T-helper 22 cell (primary cell): ENCODE measurements at places on chromosomes 1 and 21.

DNA sequence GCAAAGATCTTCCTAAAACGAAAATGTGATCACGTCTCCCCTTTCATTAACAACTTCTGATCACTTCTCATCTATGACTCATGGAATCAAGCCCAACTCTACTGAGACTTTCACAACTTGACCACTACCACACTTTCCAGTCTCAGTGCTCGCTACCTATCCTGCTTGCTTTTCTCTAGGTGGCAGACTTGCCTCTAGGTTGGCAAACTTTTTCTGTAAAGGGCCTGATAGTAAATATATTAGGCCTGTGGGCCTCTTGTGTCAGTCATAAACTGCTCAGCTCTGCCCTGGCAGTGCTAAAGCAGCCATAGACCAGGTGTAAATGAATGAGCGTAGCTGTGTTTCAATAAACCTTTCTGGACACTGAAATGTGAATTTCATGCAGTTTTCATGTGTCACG is 21.5 kb upstream of the HMGB4 start:
- DNase-seq: no peak

DNA sequence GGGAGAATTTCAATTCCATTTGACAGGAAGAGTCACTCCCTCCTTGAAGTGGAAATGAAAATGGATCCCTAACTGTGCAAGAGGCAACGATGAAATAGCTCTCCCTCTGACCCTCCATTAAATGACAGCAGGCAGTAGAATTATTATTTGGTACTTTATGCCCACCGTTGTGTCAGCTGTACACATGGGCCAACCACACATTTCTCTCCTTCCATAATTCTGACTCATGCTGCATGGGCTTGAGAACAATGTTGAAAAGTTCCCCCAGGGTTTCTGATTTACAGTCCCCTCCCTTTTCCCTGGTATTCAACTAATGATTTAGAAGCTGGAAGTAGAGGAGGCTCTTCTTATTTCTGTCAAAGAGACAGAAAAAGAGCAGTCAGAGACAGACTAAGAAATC is 103.5 kb downstream of the RGS7 start:
- no peak for DNase-seq

- DNase-seq: no peak
These were observed 68.0 kb downstream of the DISC1 start for GRCh38 chr1:231694465-231695077.

- no peak for DNase-seq
These were observed 100.2 kb downstream of the LTN1 start for GRCh38 chr21:28892199-28893111.

GRCh38 chr1:97832481-97832880 is 88.4 kb downstream of the DPYD start:
- DNase-seq: no peak

GRCh38 chr1:40039245-40039756 is 1.2 kb upstream of the CAP1 start:
- no peak for DNase-seq

DNA sequence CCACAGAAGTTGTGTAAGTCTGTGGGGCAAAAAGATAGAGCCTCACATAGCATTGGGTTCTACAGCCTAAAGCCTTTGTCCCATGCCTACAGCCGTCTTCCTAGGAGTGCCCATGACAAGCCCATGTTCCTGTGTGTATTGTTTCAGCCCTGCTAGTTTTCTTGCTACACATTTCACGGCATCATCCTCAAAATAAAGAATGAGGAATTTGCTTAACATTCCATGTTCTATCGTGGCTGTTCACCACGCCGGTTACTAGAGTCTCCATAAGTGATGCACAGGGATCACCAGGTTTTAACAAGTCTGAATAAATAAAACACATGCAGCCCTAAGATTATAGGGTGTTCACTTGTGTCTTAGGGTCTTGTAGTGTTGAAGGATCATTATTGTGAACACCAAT is 87.4 kb upstream of the NGF start:
- DNase-seq: no peak

DNA sequence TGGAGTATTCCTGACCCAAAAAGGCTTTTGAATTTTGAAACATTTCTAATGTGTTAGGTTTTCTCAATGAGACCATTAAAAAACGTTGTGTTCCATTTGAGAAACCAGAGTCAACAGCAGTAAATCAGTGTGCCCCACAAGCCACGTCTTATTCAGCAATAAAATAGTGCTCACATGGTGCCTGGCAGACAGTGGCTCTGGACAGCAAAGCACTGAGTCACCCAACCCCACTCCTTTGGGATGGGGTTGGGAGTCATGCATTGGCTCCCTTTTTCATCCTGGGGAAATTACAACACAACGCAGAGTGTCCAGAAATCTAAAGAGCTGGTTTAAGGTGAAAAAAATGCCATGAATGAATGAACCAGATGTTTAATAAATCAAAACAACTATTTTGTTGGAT is 46.5 kb downstream of the KCNJ15 start:
- DNase-seq: no peak

- DNase-seq: no peak
These were observed 16.2 kb downstream of the SYT6 start for GRCh38 chr1:114137497-114137896.

DNA sequence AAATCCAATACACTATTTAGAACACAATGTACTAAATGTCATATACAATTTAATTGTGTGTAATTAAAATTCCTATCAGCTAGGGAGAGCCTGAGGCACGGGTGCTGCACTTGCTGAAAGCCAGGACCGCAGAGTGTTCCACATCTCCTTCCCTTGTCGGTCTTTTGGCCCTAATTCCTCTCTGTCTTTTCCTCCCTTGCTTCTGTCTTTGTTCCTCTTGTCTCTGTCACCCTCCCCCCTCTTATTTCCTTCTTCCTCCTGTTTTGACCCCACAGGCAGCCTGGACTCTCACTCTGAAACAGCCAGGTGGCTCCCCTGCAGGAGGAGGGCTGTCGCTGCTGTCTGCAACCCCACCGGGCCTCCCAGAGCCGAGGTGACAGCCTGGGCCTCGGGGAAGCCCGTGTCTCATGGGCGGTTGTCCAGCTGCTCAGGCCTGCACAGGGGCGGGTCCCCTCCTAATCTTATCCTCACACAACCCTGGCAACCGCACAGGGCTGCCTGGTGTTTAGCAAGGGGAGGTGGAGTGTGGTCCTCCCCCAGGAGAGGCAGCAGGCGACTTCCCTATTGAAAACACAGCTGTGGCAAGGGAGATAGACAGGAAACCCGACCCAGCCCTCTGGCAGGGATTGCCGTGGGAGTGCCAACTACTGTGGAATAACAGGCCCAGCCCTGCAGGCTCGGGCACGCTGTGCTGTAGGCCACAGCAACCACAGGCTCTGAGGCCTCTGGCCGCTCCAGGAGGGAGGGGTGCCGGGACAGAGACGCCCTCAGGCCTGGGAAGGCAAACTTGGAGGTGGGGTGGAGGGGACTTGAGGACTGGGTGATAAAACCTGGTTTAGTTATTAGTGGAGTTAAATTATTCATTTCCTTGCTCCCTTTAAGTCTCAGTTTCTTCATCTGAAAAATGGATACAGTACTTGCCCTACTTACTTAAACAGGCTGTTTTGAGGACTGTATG is 68.8 kb upstream of the WDR26 start:
- no peak for DNase-seq

DNA sequence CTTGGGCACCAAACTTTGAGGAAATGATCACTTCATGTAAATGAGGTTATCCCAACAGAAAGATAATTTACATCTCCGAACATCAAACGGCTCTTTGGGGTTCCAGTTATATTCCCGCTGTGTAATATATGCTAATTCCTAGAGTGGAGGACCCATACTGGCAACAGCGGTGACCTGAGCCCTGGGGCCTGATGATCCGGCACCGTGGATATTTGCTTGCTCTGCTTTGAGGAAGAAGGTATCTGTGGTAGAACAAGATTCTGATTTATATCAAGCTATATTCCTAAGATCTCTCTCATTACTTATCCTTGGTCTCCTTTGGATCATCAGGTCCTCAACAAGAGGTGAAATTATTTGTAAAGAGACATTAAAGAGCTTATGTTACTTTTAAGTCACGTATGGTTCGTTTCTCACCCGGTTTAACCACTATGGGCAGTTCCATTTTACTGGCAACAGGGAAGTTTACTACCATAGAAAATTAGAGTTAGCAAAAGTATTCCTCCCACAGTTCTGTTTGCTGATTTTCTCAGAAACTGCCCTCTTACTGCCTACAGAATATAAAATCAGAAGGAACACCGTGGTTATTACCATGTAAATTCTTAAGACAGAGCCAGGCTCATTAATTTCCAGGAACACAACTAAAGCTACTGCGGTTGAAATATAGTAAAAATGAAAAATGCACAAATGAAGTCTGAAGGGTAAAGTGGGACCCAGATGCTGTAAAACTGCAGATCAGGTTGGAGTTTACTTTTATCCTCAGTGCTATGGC is 56.7 kb downstream of the MRPL39 start:
- DNase-seq: no peak

DNA sequence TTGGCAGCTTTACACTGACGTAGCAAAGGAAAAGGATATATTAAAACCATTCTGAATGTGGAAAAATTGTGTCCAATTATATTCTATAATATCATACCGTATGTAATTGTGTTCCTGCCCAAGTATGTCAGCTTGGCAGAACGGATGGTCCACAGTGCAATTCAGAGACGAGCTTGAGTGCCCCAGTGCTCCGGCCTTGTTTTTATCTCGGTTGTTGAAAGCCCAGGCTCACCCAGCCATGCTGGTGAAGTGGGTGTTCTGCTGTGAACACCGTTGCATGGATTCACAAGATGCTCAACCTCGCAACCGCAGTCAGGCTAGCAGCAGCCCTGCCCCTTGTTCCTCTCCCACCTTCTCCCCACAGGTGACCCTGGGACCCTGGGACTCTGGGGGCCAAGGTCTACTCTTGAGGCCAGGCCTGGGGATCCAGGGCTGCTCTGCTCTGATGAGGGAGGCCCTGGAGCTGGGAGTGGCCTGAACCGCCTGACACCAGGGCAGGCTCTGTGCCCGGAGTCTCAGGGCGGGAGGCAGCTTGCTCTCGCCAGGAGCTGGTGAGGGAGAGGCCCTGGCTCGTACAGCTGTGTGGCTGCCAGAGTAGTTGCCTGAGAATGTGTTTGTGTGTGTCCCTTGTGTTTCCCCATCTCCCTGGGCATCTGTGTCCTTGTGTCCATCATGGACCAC is 11.2 kb downstream of the PTPRF start:
- DNase-seq: no peak

- no peak for DNase-seq
These were observed 32.4 kb downstream of the CYYR1 start for GRCh38 chr21:26540651-26541050.

DNA sequence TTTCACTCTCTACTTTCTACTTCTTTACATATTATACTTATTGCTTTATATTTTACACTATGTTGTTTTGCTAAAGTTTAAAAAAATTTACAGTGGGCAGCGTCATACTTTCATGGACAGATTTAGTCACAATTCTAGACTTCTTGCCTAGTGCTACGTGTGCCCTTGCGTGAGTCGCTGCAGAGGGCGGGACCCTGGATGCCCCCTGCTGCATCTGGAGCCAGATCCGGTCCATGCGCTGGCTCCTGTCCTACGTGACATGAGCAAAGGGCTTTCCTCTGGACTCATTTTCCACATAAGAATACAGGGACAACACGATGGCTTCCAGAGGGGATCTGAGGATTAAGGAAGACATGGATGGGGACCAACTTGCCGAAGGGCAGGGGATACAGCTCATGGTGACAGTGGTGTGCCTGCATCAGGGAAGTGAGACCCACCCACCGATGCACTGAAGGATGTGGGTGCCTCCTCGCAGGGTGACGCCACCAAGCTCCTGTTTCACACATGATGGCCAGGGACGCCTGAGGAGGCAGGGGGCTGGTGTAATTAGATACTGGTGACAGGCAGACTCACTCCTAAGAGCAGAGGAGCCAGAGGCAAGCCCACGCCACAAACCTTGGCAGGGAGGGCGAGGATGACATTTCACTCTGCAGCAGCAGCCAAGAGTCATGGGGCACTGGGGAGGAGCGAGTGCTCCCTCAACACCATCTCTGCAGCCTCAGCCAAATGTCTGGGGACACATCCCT is 86.6 kb downstream of the DMRTB1 start:
- DNase-seq: no peak

GRCh38 chr1:242196914-242197313 is 198.0 kb upstream of the MAP1LC3C start:
- no peak for DNase-seq

DNA sequence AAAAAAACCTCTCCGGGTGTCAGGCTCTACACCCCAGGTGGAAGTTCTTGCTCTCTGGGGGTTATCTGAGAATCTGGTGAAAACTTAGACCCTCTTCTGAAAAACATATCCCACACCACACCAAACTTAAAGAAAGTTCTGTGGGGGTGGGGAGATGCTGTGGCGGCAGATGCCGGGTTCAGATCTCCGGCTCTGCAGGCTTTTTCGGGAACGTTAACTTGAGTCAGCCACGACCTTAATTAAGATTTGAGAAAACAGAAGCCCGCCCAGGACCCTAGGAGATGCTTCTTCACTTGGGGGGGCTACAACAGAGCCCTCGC is 2.3 kb downstream of the RCC2 start:
- DNase-seq: no peak

- DNase-seq: no peak
These were observed 24.4 kb upstream of the BCAR3 start for GRCh38 chr1:93705892-93706500.

- no peak for DNase-seq
These were observed 621.5 kb upstream of the ADGRL2 start for GRCh38 chr1:81179242-81179641.

DNA sequence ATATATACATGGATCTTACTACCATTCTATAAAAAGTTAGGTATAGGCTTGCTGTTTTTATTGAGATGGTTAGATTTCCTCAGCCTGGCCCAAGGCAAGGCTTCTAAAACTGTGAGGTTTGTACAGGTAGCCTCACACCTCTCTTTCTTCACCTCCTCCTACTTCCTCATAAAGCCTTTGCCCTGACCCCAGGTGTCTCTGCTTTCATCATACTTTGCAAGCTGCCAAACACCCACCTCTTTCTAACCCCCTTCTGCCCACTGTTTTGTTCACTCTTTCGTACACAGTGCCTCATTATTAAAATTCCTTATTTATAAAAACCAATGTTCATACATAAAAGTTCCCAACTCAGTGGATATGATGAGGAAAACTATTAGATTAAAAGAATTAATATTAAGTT is 31.4 kb upstream of the SOAT1 start:
- DNase-seq: no peak

DNA sequence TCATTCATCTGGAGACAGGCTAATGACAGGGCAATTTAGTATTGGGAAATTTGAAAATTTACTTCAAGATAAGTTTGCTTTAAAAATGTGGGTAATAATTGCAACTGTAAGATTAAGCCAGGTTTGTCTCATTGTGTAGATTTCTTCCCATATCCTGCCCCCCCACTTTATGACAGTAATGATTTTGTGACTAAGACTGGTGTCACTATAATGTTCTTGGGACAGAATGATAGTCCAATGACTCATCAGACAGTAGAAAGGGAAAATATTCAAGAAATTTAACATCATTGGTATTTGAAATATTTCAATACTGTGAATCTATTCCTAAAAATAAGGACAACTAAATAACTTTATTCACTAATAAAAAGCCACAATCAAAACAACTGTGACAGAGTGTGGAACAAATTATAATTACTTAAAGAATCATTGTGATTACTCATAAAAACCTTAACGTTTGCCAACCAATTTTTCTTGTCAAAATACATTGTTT is 36.7 kb downstream of the FH start:
- no peak for DNase-seq

- DNase-seq: no peak
These were observed 1561.5 kb downstream of the MRPL39 start for GRCh38 chr21:24045775-24046215.

GRCh38 chr1:172473302-172473701 is 29.4 kb upstream of the PIGC start:
- DNase-seq: no peak
